ENCODE measurements at places on chromosomes 5 and 9. TPM values are rescaled to one million over a fixed set of nuclear protein-coding genes. Genes with fewer than 3 reads are reported as not detected.
A peak's percentile ranks its signal among the peaks of the same experiment; 100 is the strongest.

The MYMK gene
- not detected for total RNA-seq

The PFN3 gene
- total RNA-seq, result not detected

DNA sequence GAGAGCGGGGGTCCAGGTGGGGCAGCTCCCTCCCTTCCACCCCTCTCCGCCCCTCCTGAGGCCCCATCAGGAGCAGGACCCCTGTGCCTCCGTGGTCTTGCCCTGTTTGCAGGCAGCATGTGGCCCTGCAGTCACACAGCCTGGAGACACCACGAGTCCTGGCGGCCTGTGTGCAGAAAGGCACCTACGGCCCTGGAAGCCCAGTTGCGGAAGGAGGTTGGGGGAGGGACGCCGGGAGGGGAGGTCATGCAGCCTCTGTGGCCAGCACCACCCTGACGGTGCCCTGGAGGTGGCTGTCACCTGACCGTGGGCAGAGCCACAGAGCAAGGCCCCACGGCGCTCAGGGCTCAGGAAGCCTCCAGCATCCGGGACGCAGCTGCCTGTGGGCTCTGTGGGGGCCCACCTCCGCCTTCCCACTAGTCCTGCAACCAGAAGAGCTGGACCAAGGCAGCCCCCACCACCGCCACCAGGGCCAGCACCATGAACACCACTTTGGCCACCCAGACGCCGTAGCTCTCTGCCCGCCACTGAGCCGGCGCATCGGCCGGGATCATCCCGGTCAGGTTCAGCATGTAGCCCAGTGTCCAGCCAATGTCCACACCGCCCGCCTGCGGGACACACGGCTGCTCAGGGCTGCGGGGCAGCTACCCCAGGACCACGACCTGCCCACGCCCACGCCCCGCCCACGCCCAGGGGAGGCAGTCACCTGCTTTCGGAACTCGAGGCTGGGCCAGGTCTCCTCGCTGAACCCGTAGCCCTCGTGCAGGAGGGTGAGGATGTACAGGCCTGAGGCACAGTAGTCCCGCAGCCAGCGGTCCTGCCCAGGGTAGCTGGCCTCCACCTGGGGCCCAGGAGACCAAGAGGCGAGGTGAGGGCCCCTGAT lies 6.4 kb downstream of the ENTPD8 start:
- DNase-seq, result no peak

DNA sequence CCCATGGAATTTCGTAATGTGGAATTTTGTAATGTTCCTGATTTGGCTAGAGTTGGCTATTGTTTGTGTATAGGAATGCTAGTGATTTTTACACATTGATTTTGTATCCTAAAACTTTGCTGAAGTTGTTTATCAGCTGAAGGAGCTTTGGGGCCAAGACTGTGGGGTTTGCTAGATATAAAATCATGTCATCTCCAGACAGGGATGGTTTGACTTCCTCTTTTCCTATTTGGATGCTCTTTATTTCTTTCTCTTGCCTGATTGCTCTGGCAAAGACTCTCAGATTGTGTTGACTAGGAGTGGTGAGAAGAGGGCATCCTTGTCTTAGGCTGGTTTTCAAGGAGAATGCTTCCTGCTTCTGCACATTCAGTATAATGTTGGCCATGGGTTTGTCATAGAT lies 91.0 kb downstream of the NNT start:
- no peak for DNase-seq

DNA sequence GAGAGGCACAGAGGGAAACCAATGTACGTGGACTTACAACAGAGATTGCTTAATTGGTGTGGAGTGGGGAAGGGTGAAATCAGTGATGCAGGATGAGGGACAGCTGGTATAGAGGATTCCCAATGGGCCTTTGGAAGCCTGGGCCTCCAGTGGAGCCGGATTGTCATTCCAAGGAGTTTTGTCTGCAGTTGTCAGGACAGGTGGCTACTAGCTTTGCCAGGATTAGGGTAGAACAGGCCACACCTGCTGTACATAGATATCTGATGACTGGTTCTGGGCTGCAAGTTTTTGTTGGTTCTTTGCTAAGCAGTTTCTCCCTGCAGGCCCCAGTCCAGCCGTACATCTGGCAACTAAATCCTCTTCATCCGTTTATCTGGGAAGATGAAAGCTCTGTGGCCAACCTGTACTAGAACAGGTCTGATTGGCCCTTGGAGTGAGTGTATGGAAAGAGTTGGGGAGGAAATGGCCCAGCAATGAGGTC lies 4.2 kb downstream of the SKP2 start:
- no peak for DNase-seq

- DNase-seq, result no peak
These were observed 53.9 kb upstream of the C9orf72 start for GRCh38 chr9:27627188-27627564.

The PLAC8L1 gene
- not detected for total RNA-seq

The CCDC69 gene
- 291 TPM for total RNA-seq

The FGF1 gene
- not detected for total RNA-seq

The CANX gene
- total RNA-seq, result 224 TPM

- no peak for DNase-seq
These were observed 40.7 kb upstream of the RAD23B start for GRCh38 chr9:107242073-107243030.

The SMU1 gene
- 12.2 TPM for total RNA-seq

GRCh38 chr9:132046456-132046855 lies 33.2 kb downstream of the MED27 start:
- no peak for DNase-seq

The HAVCR1 gene
- not detected for total RNA-seq

The RASEF gene
- 0.15 TPM for total RNA-seq

- DNase-seq, result no peak
These were observed 188.3 kb upstream of the MEF2C start for GRCh38 chr5:89071101-89071940.

The PTGER4 gene
- total RNA-seq, result not detected

DNA sequence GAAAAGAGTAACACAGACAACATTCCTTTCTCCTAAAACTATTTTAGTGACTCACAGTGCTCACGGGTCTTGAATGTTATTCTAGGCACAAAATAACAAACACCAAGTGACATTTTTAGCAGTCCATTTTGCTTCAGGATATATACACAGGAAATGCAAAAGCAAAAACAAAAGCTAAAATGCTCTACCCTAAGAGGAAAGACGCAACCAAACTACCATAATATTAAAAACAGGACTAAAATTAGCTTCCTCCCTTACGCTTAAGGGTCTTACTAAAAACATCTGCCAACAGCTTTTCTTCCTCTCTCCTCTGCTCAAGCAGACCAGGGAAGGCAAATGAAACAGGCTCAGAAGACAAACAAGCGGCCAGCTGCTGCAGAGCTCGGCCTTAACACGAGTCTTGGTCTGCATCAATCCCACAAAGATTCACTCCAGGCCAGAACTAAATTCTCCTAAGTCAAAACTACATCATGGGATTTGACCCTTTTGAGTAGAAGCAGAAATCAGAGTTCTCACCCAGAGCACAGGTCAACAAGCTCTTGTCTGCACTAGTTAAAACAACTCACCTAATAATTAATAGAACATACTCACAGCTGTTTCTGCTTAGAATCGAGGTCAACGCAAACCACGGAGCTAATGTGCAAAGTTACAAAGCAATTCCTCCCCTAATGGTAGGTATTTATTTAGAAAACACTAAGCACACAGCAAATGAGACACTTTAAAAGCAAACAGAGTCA lies 62.3 kb downstream of the RAPGEF1 start:
- DNase-seq, result peak; percentile 79

DNA sequence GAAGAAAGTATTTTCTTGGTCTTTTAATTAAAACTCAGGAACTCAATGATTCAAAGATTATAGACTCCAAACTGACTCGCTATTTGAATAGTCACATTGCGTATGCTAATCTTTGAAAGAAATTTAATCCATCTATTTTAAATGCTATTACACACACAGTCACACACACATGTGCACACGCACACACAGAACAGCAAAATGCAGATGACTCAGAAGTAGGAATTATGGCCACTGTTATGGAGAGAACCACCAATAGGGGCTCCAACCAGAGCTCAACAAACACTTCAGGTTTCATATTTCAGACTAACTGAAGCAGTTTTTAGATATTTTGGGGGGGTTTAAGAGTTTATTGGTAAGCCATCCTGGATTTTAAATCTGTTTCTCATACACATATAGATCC lies 1917.9 kb downstream of the EFNA5 start:
- DNase-seq, result no peak

DNA sequence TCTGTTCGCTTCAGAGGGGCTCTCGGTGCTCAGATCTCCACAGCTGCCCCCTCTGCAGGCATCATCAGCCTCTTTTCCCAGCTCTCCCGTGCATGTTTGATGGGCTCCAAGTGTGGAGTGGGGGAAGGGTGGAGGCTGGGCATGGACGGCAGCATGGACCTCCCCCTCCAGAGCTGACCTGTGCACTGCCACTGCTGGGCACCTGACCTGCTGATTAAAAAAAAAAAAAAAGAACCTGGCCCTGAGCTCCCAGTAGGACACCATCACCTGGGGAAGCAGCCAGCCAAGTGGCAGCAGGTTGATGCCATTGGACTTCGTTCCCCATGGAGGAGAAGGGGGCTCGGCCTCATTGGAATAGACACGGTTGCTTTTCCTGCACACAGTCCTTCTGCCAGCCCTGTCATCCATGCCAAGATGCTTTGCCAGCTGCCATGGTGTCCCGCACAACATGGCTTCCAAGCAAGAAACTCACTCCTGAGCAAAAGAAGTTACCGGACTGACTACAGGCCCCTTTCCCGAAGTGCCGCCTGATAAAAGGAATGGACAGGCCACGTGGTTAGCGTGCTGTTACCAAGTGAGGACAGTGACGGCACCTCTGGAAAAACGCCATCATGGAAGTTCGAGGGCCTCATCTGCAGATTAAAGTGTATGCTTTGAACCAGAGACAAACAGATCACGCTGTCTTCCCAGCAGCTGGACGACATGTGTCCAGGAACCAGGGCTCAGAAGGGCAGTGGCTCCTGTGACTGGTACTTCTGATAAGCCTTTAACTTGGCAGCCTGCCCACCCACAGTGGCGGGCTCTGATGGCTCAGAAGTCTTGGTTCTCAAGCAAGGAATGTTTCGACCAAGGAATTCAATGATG lies 14.7 kb upstream of the BRD3OS start:
- DNase-seq, result no peak

DNA sequence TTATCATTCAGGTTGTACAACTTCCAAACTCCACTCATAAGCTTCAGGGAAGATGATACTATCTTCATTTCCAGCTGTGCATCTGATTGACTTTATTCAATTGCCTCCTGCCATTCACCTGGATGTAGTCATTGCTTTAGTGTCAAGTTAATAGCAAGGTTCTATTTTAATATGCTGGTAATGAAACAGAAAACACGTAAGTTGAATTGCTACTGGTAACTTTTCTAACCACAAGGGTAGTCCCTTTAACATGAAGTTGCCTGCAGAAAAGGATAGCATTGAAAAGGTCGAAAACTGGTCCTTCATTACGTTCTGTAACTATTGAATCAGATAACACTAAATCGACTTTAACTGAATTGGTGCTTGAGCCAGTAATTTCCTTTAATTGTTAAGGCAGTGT lies 459.4 kb upstream of the CDH6 start:
- no peak for DNase-seq

- DNase-seq, result no peak
These were observed 533.4 kb downstream of the PTPRD start for GRCh38 chr9:10079284-10079964.

DNA sequence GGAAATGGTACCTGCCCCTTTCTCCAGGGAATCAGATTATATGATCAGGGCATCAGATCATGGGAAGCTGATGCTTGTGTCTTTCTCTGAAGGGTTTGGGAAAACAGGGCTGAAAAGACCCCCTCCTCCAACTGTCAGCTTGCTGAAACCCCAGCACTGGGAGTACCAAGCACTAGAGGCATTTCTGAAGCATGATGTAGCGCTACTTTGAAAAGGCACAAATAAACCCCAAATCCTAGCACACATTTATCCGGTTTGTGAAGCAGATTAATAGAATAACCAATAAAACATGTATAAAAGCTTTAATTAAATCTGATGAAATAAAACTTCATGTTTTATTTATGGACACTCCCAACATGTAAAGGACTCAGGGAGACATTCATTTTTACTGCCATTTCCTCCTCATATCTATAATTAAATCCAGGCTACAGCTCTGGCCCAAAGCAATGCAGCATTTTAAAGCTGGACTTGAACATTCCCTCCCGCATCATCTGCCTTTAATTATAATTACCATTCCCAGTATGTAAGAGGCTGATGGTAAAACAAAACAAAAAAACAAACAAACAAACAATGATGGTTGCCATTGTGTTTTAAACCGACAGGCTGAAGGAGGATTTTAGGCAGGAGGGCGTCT lies 298.2 kb upstream of the RFX3 start:
- no peak for DNase-seq

- DNase-seq, result no peak
These were observed 3.2 kb upstream of the TMEM268 start for GRCh38 chr9:114607671-114608524.

GRCh38 chr9:124140941-124141568 lies 116.7 kb upstream of the NEK6 start:
- peak; percentile 49 for DNase-seq

GRCh38 chr5:8386719-8387288 lies 517.9 kb downstream of the MTRR start:
- DNase-seq, result no peak

The CCL21 gene
- total RNA-seq, result not detected

DNA sequence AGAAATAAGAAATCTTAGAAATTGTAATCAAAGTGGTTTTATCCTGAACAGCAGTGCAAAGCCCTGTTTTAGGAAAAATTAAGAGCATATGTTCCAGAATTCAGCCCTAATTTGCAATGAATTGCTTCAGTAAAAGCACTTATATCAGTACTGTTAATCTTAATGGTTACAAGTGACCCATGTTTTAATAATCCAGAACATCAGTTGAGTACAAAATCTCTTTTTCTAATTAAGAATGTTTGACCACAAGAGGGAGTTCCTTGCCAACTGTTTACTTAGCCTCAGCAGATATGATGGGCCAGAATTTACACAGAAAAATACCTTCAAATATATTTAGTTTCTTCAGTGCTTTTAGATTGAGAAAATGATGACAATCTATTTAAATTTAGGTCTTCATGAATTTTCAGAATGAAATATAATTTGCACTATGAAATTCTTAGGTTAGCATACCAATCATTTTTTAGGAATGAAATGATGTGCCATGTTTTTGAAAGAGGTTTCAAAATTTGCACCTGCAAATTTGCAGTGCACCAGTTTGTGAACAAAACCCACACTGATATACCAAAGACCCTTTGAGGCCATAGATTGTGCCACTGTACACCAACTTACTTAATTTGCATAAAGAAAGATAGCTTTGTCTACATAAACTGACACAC lies 926.3 kb upstream of the ARRDC3 start:
- DNase-seq, result peak; percentile 60

- DNase-seq, result no peak
These were observed 427.3 kb downstream of the ISL1 start for GRCh38 chr5:51810592-51810991.

DNA sequence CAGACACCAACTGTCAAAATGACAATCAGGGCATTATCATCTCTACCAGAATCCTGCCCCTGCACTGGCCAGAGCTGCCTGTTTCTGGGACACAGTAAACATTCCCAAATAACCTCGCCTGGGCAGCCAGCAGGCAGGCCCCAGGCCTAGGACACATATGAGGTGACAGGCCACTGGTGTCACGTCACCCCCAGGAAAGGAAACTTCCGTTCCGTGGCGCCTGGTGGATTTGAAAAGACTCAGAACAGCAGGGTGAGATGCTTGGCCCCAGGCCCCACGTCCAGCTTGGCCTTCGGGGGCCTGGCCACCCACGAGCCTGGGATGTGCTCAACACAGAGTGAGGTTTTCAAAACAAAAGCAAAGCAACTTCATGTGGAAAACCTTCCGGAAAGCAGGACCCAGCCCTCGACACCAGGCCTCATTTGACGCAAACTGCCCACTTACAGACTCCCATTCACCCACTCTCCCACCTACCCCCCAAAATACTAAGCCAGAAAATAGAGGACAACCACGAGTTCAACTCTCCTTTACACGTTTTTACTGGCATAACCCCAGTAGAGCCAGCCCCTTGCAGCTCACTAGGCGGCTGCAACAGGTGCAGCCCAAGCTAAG lies 1.2 kb downstream of the SEMA4D start:
- DNase-seq, result no peak

Data from Karpas-422 (cell line).